EH (cell line): ENCODE measurements at places on chromosomes 13 and 19.

- DNase-seq = no peak
Measured at GRCh38 chr13:108212886-108213285, 2.5 kb downstream of the LIG4 start.

DNA sequence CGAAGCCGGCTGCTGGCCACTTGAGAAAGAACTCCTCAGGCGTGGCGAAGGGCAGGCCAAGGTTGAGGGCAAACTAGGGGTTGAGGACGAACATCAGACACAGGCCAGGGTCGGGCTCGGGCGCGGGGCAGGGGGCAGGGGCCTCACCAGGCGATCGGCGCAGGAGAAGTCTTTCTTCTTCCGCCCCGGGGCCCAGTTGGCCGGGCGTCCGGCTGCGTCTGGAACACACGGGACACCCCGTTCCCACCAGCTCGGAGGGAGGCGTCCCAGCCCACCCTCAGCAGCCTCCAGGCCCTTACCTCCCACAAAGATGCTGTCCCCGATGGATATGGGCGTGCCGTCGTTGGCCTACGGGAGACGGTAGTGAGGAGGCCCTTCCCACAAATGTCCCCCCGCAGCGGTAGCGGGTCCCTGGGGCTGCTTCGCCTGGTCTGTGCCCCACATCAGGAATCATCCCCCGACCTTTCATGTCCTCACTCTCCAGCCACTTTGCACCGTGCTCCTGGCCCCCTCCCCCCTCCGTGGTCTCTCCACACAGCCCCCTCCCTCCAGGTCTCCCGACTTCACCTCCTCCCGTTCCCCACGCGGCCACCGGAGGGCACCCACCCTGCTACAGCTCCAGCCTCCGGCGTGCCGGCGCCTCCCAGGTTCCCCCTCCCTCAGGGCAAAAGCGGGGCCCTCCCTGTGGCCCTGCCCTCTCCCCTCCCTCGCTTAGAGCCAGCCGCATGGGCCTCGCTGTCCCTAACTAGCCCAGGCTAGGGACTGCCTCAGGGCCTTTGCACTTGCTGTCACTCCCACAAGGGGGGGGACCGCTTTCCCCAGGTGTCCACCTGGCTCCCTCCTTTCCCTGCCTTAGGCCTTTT is 4.8 kb downstream of the PNKP start:
- no peak for DNase-seq

DNA sequence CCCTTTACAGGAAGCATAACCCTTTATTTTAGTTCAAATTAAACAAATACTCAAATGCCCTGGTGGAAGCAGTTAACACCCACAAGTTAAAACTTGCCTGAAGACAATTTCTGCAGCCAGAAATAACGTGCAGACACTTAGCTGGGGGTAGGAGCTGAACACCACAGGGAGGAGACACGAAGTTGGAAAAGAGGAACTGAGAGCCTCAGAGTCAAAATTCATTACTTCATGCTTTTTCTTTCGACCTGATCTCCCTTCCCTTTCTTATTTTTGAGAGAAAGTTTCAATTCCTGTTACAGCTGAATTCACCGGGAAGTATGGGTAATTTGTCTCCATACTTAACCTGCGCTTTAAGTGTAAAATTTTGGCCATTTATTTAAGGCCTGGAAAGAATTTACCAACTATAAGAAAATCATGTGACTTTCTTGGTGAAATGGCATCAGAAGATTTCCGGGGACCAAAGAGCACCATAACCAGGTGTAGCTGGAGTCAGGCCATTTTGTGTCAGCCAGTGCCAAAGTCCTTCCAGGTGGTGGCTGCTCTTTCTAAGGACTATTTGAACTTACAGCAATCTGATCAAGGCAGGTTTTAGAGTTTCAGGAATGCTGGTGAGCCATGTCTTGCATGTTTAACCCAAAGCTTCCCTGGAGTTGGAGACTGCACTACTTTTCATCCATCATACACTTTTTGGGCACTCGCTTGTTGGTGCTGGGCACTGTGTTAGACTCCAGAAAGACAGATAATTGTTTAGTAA is 46.5 kb upstream of the RCBTB2 start:
- no peak for DNase-seq

DNA sequence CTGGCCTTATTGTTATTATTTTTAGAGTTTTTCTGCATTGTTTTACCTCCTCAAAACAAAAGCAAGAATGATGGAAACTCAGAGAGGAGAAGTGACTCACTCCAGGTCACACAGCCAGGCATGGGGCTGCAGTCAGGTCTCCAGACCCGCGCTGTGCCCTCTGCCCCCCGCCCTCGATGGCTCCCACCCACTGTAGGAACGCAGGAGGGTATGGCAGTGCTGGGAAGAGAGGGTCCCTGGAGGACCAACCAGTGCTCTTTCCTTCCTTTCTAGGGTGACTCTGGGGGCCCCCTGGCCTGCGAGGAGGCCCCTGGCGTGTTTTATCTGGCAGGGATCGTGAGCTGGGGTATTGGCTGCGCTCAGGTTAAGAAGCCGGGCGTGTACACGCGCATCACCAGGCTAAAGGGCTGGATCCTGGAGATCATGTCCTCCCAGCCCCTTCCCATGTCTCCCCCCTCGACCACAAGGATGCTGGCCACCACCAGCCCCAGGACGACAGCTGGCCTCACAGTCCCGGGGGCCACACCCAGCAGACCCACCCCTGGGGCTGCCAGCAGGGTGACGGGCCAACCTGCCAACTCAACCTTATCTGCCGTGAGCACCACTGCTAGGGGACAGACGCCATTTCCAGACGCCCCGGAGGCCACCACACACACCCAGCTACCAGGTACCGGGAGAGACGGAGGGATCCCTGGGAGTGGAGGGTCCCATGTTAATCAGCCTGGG is 5.6 kb downstream of the TIMM13 start:
- no peak for DNase-seq

DNA sequence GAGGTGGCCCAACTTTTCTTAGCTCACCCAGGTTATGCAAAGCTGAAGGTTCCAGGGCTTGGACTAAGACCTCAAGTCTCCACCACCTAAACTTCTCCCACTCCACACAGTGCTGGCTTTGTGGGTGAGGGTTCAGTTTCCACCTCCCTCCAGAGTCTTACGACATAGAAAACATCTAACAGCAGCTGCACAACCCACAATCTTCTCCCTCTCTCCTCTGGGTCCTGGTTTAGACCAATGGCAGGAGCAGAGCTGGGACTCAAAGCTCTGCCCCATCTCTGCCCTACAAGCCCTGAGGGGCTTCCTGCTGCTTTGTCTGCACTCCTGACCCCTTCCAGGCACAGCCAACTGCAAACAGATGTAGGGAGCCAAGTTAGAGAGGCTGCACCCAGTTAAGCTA is 16.0 kb downstream of the IRGC start:
- DNase-seq = peak; percentile 49

DNA sequence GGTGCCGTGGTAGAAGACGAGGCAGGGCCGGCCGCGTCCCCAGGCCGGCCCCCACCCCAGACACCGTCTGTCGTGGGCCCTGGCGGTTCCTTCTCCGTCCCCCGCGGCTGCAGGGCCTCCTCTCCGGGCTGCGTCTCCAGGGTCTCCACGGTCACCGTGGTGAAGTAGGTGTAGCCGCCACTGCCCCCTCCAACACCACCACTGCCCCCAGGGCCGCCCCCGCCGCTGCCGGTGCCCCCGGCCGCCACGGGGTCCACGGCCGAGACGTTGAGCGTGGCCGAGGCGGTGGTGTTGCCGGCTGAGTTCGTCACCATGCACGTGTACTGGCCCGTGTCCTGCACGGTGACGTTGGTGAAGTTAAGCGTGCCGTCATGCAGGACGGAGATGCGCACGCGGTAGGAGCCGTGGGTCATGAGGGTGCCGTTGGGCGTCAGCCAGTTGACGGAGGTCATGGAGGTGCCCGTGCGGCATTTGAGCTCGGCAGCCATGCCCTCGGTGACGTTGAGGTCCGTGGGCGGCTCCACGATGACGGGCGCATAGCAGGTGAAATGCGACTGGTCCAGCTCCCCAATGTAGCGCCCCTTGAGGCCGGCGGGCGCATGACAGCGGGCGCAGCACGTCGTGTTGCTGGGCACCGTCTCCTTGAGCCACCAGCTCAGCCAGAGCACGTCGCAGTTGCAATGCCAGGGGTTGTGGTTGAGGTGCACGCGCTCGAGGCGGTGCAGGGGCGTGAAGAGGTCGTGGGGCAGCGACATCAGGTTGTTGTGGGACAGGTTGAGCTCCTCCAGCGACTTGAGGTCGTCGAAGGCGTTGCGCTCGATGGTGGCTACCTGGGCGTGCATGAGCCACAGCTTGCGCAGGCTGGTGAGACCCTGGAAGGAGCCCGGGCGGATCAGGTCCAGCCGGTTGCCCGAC is 4.6 kb upstream of the ASPDH start:
- DNase-seq = no peak

GRCh38 chr13:67880916-67881315 is 650.8 kb upstream of the PCDH9 start:
- no peak for DNase-seq

DNA sequence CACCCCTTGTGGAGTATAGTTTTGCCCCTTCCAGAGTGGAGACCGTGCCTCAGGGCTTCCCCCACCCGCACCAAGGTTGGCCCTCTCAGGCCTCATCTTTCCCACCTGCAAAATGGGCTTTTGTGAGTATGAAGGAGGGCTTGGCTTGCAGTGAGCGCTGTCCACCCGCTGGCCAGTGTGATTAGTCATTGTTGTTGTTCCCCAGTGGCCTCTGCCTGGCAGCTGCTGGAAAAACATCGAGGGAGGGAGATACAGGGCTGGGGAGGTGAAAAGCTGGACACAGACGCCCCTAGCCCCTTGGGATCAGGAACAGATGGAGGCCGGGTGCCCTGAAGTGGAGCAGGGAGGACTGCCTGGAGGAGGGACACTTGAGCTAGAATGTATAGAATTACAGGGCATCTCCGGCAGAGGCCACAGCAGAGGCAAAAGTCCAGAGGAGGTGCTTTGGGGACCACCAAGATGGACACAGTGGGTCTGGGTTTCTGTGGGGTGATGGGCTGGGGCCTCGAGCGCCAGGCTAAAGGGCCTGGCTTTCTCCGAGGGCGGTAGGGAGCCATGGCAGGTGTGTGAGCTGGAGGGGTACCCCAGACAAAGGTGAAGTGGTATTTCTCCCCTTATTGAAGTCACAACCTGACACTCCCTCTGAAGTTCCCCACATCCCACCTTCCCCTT is 3.9 kb upstream of the IL12RB1 start:
- DNase-seq = peak; percentile 30

GRCh38 chr13:56687131-56687530 is 453.6 kb upstream of the PRR20A start:
- DNase-seq = no peak
